Germinal center (tissue), 1 donor: ENCODE measurements at places on chromosomes 7 and 10.
A peak's percentile ranks its signal among the peaks of the same experiment; 100 is the strongest.

- DNase-seq, result no peak
Measured at GRCh38 chr7:10266976-10267375, 706.7 kb upstream of the PHF14 start.

- no peak for DNase-seq
Measured at GRCh38 chr10:77504196-77504872, 133.3 kb downstream of the KCNMA1 start.

DNA sequence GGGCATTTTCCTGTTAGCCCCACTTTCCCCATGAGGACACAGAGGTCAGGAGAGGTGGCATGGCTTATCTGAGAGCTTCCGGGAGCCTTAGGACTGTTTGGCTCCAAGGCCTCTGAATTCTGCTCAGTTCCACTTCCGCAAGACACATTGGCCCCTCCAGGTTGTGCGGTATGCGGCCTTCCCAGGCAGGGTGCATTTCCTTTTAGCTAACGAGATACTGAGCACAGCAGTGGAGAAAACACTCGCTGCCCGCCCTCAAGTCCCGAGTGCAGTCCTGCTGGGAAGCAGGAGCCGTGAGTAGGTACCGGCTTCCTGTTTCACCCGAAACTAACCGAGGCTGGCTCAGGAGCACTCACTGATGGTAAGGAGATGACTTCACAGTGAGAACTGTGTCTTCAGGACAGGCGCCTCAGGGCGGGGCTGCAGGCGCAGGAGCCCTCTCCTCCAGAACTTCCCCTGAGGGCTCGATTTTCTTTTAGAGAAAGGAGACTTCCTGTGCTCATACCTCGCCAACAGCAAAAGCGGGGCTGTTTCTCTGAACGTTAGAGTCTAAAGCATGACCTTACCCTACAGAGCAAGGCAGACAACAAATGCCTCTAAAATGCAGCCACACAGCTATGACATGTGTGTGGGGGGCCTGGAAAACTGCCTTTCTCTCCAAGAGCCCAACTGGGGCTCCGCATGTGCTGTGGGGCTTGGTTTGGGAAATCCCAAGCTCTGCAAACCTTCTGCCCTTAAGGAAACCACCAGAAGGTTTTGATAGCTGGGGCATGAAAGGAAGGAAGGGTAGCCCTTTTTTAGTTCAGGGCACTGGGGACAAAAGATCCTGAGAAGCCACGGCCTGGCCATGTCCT, 25.9 kb downstream of the RGS10 start:
- DNase-seq, result peak; percentile 54

GRCh38 chr7:128906766-128907559, 3.5 kb downstream of the KCP start:
- no peak for DNase-seq

GRCh38 chr7:47501406-47501805, 80.5 kb downstream of the TNS3 start:
- no peak for DNase-seq

- no peak for DNase-seq
Measured at GRCh38 chr7:1380231-1380815, 78.9 kb downstream of the MICALL2 start.

DNA sequence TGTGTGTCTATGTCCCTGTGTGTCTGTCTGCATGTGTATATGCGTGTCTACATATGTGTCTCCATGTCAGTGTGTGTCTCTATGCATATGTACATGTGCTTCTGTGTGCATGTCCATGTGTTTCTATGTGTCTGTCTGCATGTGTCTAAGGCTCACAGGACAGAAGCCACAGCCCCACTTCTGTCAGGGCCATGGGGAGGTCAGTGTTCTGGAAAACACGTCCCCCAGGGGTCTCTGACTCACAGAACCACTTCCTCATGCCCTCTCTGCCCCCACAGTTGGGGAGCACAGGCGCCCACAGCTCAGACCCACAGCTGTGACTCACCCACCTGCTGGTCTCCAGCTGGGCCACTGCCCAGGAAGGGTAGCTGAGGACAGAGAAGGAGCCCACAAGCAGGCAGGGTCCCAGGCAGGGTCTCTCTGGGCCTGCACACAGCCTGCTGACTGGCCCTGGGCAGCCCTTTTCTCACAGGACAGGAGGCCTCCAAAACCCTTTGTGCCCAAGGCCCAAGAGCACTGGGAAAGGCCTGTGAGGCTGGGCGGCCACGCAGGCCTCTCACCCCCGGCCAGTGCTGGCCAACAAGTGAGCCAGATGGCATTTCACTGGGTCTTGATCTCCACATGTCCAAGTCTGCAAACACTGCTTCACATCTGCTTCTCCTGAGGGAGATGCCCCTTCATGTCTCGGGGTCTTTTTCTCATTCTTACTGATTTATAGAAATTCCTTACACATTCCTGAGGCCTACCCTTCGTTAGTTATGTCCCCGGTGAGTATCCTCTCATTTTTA, 102.9 kb upstream of the FAM20C start:
- DNase-seq, result no peak

DNA sequence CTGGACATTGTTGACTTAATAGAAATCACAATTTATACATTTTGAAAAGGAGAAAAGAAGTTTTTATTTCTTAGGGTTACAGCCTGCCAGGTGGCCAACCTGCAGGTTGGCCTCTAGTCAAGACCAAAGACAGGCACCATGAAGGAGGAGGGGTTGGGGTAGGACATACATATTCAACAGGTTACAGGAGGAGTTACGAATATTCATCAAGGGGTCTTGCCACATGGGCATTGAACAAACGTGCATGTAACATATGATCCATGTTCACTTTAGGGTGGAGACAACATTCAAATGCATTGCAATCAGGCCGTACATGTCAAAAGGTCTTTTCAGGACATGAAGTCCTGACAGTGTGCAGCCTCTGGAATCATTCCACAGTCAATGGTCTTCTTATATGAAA, 246.2 kb upstream of the AKR1E2 start:
- no peak for DNase-seq

DNA sequence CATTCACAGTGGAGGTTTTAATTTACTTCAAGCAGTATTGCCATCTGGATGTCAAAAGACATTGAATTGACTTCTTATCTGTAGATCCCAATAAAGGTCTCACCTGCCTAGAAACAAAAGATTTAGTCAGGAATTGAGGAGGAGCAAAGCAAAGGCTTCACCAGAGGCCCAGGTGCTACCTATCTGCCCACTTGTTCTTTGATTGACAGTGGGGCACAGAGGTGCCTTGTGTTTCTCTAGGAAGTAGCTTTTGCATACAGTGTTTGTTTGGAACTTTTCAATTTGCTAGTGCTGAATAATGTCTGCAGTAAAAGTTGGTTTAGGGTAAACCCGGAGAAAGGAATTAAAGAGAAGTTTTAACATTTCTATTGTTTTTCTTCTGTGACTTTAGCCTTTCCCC, 40.4 kb downstream of the AUTS2 start:
- no peak for DNase-seq

- no peak for DNase-seq
Measured at GRCh38 chr7:138816650-138817049, 18.7 kb upstream of the ATP6V0A4 start.

GRCh38 chr7:30359957-30360356, 75.6 kb downstream of the ZNRF2 start:
- DNase-seq, result no peak

DNA sequence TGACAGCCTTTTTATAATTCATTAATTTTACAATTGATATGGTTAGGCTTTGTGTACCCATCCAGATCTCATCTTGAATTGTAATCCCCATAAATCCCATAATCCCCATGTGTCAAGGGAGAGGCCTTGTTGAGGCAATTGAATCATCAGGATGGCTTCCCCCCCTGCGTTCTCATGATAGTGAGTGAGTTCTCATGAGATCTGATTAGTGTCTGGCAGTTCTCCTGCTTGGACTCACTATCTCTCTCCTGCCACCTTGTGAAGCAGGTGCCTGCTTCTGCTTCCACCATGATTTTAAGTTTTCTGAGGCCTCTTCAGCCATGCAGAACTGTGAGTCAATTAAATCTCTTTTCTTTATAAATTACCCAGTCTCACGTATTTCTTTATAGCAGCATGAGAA, 165.7 kb upstream of the GNAI1 start:
- no peak for DNase-seq

- no peak for DNase-seq
Measured at GRCh38 chr7:86668315-86668714, 24.6 kb downstream of the GRM3 start.

- no peak for DNase-seq
Measured at GRCh38 chr7:128398841-128399135, 11.0 kb downstream of the IMPDH1 start.

DNA sequence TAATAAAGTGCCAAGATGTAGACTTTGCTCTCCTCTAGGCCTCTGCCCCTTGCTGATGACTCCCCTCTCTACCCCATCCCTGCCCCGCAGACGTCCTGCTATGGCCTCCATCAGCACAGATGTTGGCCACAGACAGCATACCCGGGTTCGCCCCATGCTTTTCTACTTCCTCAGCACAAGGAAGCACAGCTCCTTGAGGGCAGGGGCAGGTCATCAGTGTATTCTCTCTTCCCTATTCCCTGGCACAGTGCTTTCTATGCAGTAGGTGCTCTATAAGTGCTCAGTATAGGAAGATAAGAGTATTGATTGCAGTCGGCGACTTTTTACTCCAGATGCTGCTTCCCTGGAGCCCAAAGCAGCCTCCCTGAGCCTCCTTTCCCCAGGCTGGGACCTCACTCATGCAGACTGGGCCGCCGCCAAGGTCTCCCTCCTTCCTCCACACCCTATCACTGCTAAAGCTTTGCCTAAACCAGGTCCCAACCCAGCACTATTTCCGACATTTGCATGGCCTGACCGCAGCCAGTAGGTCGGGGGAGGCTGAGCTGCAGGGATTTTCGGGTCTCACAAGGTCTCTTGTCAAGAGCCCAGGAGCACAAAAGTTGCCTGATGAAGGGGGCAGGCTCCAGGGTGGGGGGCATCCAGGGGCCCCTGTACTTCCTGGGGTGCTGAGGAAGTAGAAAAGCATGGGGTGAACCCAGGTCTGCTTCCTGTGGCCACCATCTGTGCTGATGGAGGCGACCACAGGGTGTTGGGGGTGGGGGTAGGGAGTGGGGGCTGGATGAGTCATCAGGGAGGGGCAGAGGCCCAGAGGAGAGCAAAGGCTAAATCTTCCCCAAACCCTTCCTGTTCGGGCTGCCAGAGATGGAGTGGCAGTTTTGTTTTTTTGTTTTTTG, 8.0 kb downstream of the CALHM3 start:
- DNase-seq, result peak; percentile 70

GRCh38 chr7:16739863-16740622, 13.5 kb upstream of the TSPAN13 start:
- no peak for DNase-seq

- DNase-seq, result no peak
Measured at GRCh38 chr7:56287429-56288138, 171.4 kb upstream of the NUPR2 start.

GRCh38 chr7:29247224-29247962, 52.8 kb downstream of the CHN2 start:
- no peak for DNase-seq

GRCh38 chr7:158037211-158037610, 550.4 kb downstream of the PTPRN2 start:
- DNase-seq, result no peak

DNA sequence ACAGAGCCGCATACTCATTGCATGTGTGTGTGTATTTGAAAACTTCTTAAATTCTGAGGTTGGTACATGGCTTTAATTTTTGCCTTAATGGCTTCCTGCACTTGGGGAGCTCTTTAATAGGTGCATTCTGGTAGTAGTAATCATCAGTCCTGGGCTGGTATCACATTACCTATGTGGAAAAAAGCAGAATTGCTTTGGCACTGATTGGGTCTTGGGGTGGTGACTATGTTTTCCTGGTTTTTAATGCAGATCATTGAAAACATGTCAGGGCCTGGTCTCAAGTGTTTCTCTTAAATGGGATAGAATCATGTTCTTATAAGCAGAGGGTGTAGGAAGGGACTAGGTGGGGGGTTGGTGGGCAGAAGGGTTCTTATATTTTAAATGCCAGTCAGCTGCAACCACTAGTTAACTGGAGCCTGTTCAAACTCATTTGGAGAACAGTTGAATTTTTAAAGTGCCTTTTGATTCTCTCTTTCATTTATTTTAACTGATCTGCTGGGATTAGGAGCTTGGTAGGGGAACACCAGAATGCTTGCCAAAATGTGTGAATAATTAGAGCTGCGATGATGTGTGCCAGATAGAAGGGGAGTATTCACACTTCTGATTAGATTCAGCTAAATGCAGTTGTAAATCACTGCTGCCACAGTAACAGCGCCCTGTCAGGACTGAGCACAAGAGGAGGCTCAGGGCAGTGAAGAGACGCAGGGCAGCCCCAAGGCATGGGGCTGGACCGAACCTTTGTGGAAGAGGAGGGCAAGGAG, 633.5 kb upstream of the GALNT17 start:
- DNase-seq, result no peak

DNA sequence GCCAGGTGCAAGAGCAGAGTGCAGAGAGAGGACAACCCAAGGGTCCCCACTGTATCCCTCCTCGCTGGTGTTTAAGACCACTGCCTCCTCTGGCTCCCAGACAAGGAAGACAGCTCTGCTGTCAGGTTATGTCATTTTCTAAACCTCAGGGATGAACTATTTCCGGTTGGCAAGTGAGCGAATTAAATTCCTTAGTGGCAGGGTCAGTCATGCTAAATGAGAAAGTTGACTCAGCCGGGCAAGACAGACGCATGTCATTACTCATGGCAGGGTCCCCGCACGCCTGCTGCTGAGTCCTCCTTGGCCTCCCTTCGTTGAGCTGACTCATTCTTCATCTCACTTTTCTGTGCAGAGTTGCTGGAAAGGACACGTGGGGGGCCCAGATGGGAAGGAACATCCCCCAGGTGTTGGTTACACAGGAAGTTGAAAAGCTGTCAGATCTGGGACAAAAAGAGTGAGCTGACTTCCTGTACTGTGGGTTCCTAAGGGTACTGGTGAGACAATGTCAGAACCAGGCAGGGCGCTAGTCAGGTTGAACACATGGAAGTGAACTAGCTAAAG, 47.1 kb upstream of the UCN3 start:
- no peak for DNase-seq

DNA sequence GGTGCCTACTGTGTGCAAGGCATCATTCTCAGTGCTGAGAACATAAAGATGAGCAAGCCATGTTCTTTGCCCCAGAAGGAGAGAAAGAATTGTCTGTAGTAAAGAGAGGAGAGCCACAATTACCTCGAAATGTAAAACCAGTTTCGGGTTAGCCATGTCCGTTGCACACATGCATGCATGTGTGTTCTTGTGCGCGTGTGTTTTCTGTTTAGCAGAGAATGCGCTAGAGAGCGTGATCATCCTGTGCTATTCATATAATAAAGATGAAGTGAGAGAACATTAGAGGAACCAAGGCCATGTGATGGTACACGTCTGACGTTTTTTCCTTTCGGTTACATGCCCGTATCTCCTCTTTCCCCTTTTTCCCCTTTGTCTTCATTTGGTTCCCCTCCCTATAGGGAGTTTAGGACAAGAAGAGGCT, 158.2 kb downstream of the CELF2 start:
- peak; percentile 37 for DNase-seq

- DNase-seq, result no peak
Measured at GRCh38 chr10:116450861-116451260, 23.2 kb downstream of the PNLIPRP3 start.

DNA sequence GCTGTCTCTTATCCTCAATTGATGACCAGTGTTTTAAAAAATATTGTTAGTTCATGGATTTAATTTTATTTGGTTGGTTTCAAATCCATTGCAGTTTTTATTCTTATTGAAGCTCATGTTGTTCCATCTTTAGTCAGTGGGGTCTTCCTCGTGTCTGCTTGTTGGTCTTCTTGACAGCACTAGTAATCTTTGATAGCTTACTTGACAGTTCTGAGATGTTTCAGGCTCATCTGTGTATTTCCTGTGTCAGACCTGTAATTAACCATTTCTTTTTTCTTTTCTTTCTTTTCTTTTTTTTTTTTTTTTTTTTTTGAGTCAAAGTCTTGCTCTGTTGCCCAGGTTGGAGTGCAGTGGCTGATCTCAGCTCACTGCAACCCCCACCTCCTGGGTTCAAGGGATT, 28.2 kb downstream of the SLK start:
- no peak for DNase-seq
